ENCODE measurements at places on chromosomes 4 and X.

DNA sequence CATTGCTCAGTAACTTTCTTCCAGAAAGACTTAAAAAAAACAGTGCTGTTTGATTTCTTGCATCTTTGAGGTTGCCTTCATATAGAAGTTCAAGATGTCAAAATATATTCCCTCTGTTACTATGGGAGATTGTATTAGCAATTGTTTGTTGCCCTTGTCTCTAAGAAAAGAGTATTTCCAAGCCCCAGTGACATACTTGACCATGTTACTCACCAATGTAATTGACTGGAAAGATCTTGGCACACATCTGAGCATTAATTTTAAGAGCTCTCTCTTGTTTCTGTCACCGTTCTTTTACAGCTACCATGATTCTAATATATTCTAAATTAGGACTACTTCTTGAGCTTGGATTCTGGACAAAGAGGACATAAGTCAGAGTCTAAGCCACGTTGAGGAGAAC, 902.7 kb upstream of the EPHA5 start:
- no peak for DNase-seq

DNA sequence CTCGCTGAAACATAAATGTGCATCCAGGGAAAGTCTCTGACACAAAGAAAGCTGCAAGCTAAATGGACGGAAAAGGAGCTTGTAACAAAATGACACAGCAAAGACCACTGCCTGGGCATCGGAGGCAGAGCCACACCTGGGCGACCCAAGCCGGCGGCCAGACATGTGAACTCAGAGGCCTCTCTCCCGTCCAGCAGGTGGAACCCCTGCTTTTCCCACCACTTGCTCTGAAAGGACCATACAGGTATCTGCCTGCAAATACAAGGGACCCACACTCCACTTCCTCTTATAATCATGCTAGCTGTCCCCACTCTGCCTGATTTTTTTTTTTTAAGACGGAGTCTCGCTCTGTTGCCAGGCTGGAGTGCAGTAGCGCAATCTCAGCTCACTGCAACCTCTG, 12.0 kb downstream of the CPLX1 start:
- DNase-seq: no peak

DNA sequence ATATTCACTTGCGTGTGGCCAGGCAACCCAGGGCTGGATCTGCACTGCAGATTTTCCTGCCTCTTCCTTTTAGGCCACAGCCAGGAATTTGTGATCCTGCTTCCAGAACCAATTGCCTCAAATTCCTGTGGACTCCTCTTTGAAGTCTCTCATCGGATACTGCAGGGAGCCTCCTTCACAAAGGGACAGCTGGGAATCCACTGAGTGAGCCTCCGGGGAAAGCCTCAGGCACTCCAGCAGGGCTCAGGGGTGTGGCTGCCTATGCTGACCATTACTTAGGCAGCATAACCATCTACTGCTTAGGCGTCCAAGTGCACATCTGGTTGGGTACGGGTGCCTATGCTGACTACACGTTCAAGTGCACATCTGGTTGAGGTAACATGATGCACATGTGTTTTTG, 321.5 kb downstream of the NLGN4X start:
- no peak for DNase-seq

DNA sequence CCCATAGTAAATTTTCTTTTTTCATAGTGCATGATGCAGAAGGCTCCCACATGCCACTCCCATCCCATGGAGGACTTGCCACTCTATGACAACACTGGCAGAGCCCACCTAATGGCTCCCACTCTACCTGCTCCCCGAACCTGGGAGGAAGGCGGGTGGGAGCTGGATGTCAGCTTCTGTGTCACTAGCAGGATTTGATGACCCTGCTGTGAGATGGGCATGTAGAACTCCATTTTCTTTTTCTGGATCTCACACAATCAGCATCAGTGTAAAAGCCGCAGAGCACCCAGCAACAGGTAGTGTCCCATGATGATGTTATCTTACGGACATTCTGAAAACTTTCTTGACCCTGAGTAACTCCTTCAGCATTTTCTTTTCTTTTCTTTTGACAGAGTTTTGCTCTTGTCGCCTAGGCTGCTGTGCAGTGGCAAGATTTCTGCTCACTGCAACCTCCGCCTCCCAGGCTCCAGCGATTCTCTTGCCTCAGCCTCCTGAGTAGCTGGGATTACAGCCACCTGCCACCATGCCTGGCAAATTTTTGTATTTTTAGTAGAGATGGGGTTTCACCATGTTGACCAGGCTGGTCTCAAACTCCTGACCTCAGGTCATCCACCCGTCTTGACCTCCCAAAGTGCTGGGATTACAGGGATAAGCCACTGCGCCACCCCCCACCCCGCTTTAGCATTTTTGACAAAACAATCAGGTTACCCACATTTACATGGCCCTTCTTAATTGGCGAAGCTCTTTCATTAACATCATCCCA, 15.0 kb upstream of the ADH1A start:
- no peak for DNase-seq
